ENCODE measurements at places on chromosomes 1 and 21. TPM values are rescaled to one million over a fixed set of nuclear protein-coding genes. Genes with fewer than 3 reads are reported as not detected.

Gene SPATA1
- total RNA-seq: 1.7 TPM

Gene TNN
- total RNA-seq: not detected

Gene KISS1
- total RNA-seq: 1.00 TPM

Gene ANKRD34A
- 0.60 TPM for total RNA-seq

Gene HUNK
- total RNA-seq: not detected

Gene CD1C
- total RNA-seq: not detected

Gene ANKRD65
- total RNA-seq: 0.38 TPM

GRCh38 chr1:202244841-202245261, 51.3 kb downstream of the LGR6 start:
- no peak for DNase-seq

GRCh38 chr1:37739222-37739621, 25.7 kb downstream of the EPHA10 start:
- DNase-seq: no peak

GRCh38 chr1:2539312-2539907, 9.3 kb upstream of the HES5 start:
- DNase-seq: no peak

DNA sequence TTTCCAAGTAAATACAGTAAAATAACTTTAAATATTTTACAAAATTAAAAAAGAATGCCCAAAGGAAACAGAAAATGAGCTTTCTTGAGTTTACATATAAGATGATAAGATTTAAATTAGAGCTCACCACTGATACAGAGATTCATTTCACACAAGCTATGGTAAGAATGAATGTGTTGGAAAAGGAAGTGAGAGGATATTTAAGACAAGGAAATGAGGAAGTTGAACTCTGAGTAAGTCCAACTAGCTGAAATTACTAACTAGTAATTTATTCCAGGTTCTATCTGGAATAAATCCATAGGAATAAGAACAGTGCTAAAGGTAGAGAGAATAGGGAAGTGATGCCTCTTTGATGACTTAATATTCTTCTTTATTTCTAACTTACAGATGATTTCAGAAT, 42.4 kb downstream of the FNBP1L start:
- DNase-seq: peak; percentile 10

- DNase-seq: no peak
These were observed 308.5 kb downstream of the MRPL39 start for GRCh38 chr21:25298512-25299491.

DNA sequence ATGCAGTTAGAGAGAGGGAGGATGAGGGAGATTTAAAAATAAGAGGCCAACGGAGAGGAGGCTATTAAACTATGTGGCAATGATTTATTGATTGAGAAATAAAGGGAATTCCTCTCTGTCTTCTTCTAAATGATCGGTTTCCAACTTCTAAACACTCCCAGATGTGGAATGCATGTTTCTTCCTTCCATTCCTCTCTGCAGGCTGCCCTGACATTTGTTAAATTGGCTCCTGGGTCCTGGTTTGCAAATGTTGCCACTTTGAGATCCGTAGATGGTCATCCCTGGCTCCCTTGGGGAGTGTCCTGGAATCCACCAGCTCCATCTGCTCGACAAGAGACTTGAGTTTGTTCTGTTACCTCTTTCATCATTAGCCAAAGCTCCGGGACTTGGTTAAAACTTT, 10.3 kb upstream of the C1orf198 start:
- DNase-seq: no peak

DNA sequence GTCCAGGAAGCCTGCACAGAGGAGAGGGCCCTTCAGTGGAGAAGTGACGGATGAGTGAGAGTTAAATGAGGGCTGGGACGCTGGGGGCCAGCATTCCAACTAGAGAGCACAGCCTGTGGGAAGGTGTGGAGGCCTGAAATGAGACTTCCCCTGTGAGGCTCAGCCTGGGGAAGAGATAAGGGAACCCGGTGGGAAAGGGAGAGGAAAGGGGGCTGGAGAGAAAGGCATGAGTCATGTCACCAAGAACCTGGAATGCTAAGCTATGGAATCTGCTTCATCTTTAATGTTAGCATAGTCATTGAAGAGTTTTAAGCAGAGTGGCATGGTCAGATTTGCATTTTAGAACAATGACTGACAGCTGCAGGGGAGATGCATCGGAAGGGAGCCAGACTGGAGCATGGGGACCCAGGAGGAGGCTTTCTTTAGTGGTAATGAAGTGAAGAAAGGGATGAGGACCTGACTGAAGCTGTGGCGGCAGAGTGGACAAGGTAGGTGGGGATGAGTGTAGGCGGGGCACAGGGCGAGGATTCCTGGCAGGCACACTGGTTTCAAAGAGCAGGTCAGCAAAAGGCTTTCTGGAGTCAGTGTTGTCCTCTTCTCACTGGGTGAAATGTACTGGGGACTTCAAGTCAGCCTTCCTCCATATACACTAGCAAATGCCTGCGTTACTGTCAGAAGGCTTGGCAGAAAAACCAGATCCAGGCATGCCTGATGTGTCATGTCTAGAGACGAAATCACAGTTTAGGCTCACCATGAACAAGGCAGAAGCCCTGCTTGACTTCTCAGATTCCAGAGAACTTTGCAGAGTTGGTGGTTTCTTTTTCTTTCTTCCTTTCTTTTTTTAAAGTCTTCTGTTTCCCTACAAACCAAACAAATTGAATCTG, 8.0 kb downstream of the RGL1 start:
- peak; percentile 16 for DNase-seq

- DNase-seq: no peak
These were observed 318.5 kb downstream of the TM2D1 start for GRCh38 chr1:61406467-61406866.

GRCh38 chr1:3543076-3544039, 68.0 kb downstream of the MEGF6 start:
- peak; percentile 29 for DNase-seq

DNA sequence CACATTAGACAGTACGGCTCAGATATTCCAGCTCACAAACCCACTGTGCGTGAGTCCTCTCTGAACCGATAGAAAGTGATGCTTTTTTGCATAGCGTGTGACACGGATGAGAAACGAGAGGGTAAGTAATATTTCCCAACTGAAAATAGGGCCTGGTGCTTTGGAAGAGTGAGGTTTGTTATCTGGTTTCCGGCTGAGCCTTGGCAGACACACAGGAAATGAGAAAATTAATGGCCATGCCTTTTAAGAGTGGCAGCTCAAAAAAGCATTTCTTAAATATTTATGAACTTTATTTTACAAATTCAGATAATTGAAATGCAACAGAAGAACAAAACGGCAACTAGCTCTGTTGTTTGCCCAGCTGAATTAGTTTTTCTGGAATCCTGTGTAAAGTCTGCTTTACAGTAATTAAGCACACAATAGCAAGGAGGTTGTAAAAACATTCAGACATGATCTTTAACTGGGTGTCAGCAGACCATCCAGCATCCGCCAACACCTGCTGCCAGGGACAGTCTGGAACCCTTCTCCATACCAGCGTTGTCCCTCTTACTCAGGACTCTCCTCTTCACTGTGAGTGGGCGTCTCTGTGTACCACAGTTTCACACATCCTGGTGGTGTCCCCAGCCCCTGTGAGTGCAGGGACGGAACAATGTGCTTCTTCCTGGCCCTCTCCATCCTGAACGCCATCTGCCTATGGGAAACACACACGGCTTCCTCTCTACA, 155.4 kb downstream of the PGBD5 start:
- DNase-seq: peak; percentile 76

DNA sequence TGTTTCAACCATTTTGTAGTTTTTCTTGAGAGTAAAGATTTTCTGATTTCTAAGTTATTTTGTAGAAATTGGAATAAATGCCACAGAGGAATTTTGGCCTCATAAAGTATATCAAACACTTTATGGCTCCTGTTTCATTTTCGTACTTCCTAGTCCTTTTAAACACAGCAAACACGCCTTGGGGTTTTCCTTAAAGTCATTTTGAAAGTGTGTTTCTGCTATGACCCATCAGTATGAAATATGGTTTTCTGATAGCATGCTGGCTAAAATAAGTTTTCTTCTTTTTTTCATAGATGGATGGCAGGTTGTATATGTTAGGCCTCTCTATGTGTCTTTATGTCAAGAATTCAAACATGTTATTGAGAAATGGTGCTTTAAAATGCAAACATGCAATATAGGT, 940.1 kb upstream of the TMPRSS15 start:
- DNase-seq: no peak

DNA sequence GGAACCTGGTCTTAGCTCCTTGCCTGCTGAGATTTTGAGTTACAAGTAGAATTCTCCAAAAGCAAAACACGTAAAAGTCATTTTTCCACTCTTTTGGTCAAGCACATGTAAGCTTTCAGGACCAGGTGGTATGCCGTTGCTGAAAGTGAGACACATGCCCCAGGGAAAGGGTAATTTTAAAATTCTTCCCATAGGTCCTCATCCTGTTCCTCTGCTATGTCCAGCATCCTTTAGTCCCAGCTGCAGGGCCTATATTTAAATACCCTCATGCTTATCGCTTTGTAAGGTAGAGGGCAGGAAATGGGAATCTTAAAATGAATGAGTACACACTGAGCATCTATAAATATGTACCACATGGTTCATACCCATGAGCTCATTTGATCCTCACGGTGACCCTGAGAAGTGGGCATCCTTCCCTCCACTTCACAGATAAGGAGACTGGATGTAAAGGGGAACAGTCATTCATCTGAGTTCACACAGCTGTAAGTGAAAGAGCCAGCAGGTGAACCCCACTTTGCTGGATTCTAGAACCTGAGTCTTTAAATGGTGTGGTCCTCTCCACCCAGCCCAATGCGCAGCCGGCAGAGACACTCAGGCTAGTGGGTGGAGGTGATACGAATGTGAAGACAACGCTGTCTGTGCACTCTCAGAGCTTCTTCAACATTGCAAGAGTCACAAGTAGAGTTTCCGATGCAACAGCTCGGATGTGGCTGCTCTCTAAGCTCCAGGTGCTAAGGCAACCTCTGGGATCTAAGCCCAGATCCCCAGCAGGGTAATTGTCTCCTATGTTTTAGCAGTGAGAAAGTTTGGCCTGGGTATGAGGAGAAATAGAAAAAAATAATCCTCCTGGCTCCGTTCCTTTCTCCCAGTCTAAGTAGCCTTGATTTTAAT, 163.5 kb downstream of the PLXNA2 start:
- DNase-seq: no peak

DNA sequence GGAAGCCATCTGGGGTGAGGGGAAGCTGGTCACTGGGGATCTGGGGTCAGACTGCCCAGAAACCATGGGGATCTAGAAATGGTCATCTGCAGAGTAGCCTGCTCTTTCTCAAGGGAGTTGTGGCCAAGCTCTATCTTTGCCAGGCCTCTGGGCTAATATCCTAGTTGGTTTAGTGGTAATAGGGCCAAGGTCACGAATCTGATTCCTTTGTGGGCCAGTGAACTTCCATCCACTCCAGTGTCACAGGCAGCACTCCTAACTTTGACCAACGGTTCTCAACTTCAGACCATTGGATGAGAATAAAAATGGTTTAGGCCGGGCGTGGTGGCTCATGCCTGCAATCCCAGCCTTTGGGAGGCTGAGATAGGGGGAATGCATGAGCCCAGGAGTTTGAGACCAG, 28.1 kb upstream of the PPP2R5A start:
- DNase-seq: no peak

- no peak for DNase-seq
These were observed 27.9 kb upstream of the COL24A1 start for GRCh38 chr1:86184426-86184825.

DNA sequence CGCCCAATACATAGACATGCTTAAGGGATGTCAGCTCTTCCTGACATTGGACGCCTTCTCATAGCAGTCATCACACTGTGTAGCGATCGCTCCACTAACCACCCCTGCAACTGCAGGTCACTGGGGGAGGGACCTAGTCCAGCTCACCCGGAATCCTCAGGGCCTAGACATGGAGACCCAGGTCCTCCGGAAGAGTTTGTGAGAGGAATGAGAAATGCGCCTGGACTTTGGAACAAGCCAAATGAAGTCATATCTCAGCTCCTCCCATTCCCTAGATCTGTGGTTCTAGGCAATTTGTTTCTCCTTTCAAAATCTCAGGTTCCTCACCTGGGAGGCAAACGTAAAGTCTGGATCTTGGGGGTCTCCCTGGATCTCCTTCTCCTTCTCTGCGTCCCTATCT, 253.3 kb downstream of the KAZN start:
- no peak for DNase-seq

DNA sequence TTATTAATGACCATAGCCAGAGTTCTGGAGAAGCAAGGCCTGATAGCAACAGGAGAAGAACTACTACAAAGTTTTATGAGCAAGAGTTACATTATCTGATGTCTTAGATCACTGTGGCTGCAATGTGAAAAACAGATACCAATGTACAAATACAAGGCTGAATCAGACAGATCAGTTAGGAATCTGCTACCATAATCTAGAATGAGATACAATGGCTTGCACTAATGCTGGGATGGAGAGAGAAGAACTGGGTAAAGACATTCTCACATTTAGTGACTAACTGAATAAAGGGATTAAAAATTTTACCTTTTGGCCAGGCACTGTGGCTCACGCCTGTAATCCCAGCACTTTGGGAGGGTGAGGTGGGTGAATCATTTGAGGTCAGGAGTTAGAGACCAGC, 41.3 kb downstream of the ARID4B start:
- DNase-seq: no peak

GRCh38 chr21:41560661-41561158, 52.8 kb upstream of the TMPRSS2 start:
- no peak for DNase-seq

DNA sequence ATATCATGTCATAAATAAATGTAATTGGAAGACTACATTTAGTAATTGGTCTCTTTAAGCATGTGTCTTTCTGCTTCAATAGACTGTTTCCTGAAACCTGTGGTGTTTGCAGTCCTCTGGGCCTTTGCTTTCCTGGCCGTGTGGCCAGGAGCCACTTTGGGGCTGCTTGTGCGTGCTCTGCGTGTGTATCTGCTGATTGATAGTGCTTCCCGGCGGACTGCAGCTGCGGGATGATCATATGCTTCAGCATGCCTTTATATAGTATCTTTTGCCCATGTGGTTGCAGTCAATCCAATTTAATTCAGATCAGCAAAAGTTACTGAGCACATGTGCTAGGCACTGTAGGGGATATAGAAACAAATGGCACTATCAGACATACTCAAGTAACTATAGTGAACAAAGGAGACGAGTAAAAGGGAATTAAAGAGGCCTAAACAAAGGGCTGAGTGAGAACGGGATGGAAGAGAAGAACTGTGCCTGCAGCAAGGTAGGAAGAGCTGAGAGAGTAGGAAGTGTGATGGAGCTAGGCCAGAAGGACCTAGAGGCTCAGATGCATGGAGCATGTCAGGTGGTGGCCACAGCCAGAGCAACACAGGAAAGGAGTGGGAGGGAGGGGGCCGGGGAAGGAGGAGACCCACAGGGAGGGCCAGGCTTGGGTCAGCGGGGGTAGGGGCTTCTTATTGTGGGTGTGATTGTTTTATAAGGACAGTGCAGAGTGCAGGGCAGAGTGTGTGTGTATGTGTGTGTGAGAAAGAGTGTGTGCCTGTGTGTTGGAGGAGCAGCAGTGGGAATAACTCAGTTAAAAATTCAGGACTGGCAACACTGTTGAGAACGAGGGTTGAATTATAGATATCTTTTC, 27.2 kb upstream of the TTF2 start:
- no peak for DNase-seq

DNA sequence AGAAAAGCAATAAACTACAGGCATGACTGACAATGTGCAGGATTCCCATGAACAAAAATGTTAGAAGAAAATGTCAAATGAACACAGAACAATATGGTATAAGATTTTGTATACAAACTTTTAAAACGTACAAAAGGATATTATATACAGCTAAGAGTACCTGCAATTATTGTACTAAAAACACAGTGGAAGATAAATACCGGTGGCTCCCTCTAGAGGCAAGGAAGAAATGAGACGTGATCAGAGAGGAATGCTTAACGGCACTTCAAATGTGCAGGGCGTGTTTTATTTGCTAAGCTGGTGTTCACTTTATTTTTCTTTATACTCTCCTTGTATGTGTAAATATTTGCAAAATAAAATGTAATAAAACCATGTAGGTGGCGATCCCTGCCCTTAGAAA, 191.8 kb upstream of the SAMSN1 start:
- DNase-seq: peak; percentile 62
